ENCODE measurements at places on chromosomes 5 and 9. TPM values are rescaled to one million over a fixed set of nuclear protein-coding genes. Genes with fewer than 3 reads are reported as not detected.

DNA sequence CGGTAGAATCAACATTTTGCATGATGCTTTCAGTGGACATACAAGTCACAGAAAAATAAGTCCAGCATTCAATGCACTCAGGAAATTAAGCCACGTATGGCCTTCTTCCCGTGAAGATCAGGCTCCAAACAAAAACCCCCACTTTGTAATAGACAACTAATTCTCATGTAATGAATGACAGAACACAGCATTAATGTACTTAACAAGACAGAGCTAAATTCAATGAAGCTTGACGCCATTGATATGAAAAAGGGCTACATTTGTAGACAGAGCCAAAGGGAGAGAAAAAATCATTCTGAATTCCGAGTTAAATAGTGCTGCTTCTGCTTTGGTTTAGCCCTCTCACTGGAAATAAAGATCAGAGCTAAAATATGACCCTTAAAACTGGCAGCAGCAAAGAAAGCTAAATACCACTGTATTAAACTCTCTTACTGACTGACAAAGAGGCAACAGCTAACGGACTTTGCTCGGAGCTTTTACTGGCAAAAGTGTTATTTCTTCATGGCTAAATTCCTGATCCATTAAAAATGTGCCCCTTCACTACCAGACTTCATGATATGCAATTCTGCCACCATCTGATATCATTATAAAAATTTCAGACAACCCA is 250.5 kb downstream of the BNC2 start:
- DNase-seq, result no peak
- H3K4me3 ChIP-seq, result no peak overlapping the region
- no peak overlapping the region for H3K27ac ChIP-seq
- no peaks in the 10 kb centered on the region for H3K27me3 ChIP-seq

- H3K4me1 ChIP-seq, result peaks cover 11% of the 10 kb centered on the region
- no peak overlapping the region for H3K27ac ChIP-seq
- H3K4me3 ChIP-seq, result no peak overlapping the region
- no peaks in the 10 kb centered on the region for H3K36me3 ChIP-seq
- no peaks in the 10 kb centered on the region for H3K27me3 ChIP-seq
Observed at GRCh38 chr5:168184103-168184502, 107.3 kb upstream of the WWC1 start.

DNA sequence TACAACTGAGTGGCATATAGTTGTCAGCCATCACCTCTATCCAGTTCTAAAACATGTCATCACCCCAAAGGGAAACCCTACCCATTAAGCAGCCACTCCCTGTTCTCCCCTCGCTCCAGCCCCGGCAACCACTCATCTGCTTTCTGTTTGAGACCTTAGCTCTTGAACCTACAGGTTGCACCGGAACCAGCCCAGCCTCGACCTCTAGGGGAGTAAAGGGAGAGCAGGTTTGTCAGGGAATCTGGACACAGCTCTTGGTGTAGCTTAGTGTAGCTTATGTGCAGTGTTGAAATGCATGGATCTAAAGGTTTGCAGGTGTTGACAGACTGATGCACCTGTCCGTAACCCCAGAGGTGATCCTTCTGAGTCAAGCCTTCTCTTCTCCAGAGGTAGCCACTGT is 30.0 kb downstream of the NEURL1B start:
- no peaks in the 10 kb centered on the region for H3K27me3 ChIP-seq
- no peaks in the 10 kb centered on the region for H3K36me3 ChIP-seq
- no peak overlapping the region for H3K4me3 ChIP-seq
- no peak overlapping the region for H3K27ac ChIP-seq
- DNase-seq, result no peak

GRCh38 chr9:31251386-31251785 is 1133.1 kb upstream of the ACO1 start:
- DNase-seq, result no peak
- no peak overlapping the region for H3K27ac ChIP-seq
- H3K4me3 ChIP-seq, result no peak overlapping the region
- H3K36me3 ChIP-seq, result no peaks in the 10 kb centered on the region
- H3K4me1 ChIP-seq, result no peaks in the 10 kb centered on the region
- H3K27me3 ChIP-seq, result no peaks in the 10 kb centered on the region

DNA sequence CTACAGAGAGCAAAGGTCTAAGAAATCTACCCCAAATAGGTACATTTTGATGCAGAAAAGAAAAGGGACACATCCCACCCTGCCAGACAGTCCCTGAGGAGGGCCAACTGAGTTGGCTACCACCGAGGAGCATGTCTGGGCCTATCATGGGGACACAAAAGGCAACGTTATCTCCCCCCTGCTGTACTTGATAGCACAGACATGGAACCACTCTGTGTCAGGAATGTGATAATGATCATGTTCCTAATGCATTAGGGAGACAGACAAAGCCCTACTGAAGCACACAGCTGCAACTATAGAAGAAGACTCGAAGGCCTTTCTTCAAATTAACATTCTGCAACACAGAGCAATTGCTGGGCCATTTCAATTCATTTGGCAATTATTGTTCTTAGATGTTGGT is 84.5 kb downstream of the ENC1 start:
- no peak overlapping the region for H3K27ac ChIP-seq
- no peak for DNase-seq
- no peaks in the 10 kb centered on the region for H3K4me1 ChIP-seq
- no peaks in the 10 kb centered on the region for H3K27me3 ChIP-seq
- no peak overlapping the region for H3K4me3 ChIP-seq

GRCh38 chr5:50445296-50445949 is 4.3 kb upstream of the EMB start:
- no peak overlapping the region for H3K4me3 ChIP-seq
- no peaks in the 10 kb centered on the region for H3K27me3 ChIP-seq
- H3K36me3 ChIP-seq, result no peaks in the 10 kb centered on the region

DNA sequence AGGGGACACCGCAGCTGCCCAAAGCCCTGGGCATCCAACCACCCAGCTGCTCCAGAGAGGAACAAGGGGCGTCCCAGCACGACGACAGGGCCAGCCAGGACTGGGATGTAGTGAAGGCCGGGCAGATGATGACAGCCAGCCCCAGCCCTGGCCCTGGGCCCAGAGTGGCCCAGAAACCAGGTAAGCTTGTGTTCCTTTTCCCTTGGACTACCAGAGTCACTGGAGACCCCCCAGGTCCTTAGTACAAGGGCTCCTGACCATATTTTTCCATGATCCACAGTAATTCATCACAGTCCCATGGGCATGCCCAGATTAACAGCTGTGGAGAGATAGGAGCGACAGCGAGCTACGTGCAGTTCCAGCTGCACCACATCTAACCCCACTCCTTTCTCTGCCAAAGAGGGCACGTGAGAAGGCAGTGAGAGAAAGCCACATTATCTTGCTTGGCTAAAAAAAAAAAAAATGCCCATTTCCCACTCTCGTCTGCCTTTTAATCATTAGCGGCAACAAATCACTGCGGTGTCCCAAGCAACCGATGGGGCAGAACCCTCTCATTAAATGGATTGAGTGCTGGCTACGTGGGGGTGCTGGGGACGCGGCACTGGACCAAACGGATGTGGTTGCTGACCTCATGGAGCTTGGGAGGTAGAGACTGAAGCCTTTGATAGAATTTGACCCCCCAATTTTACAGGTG is 21.7 kb upstream of the SYNPO start:
- no peak for DNase-seq
- H3K36me3 ChIP-seq, result no peaks in the 10 kb centered on the region
- H3K4me3 ChIP-seq, result no peak overlapping the region
- H3K27ac ChIP-seq, result peak overlapping the region; percentile 36
- H3K4me1 ChIP-seq, result peaks cover 21% of the 10 kb centered on the region

DNA sequence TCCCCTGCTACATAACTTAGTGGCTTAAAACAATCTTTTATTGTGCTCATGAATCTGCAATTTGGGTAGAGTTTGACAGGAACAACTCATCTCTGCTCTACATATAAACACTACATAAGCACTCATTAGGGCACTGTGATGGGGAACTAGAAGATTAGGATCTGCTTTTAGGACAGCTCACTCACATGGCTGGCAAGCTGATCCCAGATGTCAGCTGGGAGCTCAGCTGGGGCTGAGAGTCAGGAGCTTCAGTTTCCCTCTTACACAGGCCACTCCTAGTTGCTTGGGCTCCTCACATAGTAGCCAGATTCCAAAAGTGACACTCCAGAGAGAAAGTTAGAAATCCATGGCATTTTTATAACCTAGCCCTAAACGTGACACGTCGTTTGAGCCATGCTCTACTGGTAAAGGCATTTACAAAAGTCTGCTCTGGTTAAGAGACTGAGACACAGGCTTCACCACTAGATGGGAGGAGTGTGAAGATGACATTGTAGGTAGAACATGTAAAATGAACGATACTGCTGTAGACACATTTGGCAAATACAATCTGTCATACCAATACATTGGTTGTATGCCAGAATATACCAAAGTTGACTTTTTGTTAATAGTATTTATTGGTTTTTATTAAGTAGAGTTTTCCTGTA is 23.6 kb downstream of the SCAI start:
- no peaks in the 10 kb centered on the region for H3K36me3 ChIP-seq
- H3K4me3 ChIP-seq, result no peak overlapping the region
- H3K27me3 ChIP-seq, result no peaks in the 10 kb centered on the region
- H3K27ac ChIP-seq, result no peak overlapping the region
- no peaks in the 10 kb centered on the region for H3K4me1 ChIP-seq

DNA sequence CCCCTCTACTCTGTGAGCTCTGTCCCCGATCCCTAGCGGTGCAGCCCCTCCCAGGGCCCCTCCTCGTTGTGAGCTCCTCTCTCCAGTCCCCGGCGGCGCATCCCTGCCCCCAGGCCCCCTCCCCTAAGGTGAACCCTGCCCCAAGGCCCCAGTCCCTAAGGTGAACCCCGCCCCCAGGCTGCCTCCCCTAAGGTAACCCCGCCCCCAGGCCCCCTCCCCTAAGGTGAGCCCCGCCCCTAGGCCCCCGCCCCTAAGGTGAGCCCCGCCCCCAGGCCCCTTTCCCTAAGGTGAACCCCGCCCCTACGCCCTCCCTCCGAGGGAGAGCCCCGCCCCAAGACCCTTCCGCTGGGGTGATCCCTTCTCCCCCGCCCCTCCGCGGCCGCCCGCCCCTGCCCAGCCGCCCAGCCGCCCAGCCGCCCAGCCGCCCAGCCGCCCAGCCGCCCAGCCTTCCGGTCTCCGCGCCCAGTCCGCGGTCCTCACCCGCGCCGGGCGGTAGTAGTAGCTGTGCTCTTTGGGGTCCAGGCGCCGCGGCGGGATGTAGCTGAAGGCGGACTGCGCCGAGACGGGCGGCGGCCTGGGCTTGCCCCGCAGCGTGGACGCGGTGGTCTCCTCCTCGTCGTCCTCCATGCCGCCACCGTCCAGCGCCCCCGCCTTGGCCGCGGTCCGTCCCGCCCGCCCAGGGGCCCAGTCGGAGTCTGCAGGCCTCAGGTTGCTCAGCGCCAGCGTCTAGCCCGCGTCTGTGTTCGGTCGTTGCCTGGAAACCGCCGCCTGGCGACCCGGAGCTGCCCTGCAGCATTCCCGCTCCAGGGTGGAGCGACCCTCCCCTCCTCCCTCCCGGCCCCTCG is at the start of gene CFAP90:
Gene CFAP90 (minus strand): TSS at position 739 of the 845 bp plus-strand sequence. CDS start 112 bp downstream, at position 627.
- no peak within 1 kb of the TSS for H3K27ac ChIP-seq
- H3K4me3 ChIP-seq, result peak within 1 kb of the TSS; percentile 62
- peak; percentile 72 for DNase-seq
- peaks cover 11% of the 10 kb centered on the region for H3K4me1 ChIP-seq
- H3K36me3 ChIP-seq, result no peaks in the 10 kb centered on the region

GRCh38 chr9:34996181-34996904 is 6.8 kb downstream of the DNAJB5 start:
- H3K4me1 ChIP-seq, result peaks cover 46% of the 10 kb centered on the region
- DNase-seq, result no peak
- H3K4me3 ChIP-seq, result no peak overlapping the region

DNA sequence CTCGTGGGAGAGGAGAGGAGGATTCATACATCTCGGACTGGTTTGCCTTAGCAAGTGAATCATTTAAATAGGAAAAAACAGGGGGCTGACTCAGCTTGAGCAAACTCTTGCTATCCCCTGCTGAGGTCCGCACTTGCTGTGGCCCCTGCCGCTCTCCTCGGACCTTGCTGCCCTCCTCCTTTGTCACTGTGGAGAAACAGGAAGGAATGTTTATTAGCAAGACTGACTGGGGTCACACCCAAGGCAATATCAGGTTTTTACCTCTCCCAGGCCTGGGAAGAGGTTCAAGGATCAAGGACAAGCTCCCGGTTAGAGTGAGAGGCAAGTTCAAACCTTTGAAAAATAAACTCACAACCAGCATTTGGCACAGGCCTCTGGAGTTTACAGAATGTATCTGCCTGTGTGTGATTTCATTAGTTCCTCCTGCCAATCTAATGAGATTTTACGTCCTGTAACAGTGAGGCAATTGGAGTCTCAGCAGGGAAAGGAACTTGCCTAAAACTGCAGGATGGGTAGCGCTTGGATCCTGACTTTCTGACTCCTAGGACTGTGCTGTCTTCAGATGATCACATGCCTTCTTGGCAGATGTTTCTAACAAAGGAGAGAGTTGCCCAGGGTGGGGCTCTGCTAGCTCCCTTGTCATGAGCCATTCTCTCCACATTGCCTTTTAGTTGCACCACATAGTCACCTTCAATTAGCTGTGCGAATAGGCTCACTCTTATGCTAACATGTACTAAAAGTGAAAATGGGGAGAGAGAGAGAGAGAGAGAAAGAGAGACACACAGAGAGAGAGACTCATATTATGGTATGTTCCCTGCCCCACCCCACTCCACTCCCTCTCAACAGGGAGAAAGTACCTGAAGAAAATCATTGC is 108.6 kb upstream of the CDKN2B start:
- H3K36me3 ChIP-seq, result no peaks in the 10 kb centered on the region
- no peak overlapping the region for H3K27ac ChIP-seq
- no peaks in the 10 kb centered on the region for H3K4me1 ChIP-seq
- no peak for DNase-seq

GRCh38 chr5:136560126-136560525 is 194.8 kb upstream of the TRPC7 start:
- H3K27ac ChIP-seq, result no peak overlapping the region
- no peaks in the 10 kb centered on the region for H3K27me3 ChIP-seq
- no peak for DNase-seq
- no peaks in the 10 kb centered on the region for H3K36me3 ChIP-seq

DNA sequence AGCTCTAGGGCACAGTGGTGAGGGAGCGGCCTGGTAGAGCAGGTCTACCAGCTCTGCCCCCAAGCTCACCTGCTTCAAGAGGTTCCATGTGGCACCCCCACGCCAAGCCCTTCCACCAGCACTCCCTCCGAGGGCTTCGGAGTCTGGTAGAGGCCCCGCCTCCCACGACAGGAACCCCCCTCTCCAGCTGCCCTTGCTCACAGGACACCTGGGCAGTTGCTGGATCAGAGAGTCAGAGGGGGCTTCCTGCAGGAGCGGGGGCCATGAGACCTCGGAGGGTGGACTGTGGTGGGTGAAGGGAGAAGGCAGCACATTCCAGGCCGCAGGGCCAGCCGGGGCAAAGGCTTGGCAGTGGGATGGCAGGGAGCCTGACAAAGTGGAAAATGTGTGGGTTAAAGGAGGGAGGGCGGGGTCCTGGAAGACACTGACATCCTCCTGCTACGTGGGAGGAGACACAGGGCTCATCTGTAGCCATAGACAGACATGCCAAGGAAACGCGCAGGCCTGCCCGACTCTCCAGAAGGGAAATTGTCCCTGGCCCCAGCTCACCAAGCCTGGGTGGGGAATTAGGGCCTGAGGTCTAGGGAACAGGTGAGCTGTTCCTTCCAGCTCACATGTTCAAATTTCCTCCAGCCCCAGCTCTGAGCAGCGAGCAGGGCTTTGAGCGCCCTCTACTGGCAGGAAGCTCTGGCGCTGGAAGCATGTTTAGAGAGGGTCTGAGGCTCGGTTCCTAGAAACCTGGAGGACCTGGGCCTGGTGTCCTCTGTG is 74.2 kb downstream of the NTNG2 start:
- no peaks in the 10 kb centered on the region for H3K27me3 ChIP-seq
- peak; percentile 82 for DNase-seq
- peaks cover 6% of the 10 kb centered on the region for H3K4me1 ChIP-seq
- H3K36me3 ChIP-seq, result no peaks in the 10 kb centered on the region

PLAC8L1 gene
- total RNA-seq, result not detected

CCL27 gene
- total RNA-seq, result 1.1 TPM

STKLD1 gene
- not detected for total RNA-seq

CKMT2 gene
- total RNA-seq, result 24.4 TPM
